ENCODE measurements at places on chromosomes 11 and 22.

DNA sequence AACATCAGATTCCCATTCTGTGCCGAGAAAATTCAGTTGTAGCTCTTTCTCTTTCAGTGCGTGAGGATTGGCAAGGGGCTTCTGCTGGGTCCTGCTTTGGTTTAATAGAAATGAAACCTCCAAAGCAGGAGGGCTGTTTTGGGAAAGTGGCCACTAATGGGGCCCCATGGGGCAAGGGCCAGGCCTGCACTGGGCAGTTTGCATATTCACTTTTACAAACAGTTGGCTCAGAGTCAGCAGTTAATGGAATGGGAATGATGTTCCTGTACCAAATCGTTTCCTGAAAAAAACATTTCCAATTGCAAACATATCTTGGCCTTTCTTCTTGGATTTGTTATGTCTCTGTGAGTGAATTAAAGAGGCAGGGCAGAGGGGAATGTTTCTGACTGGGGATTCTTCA lies 92.1 kb downstream of the PARVA start:
- no peak for DNase-seq

- DNase-seq = no peak
Observed at GRCh38 chr11:128463371-128463829, 124.0 kb downstream of the ETS1 start.

- no peak for DNase-seq
Observed at GRCh38 chr11:112355726-112356125, 95.1 kb upstream of the PLET1 start.

GRCh38 chr11:46326813-46327416 lies 20.3 kb upstream of the DGKZ start:
- DNase-seq = no peak

GRCh38 chr11:12723421-12724300 lies 49.4 kb downstream of the TEAD1 start:
- no peak for DNase-seq

- no peak for DNase-seq
Observed at GRCh38 chr11:3220521-3221407, 2.2 kb upstream of the MRGPRG start.

- no peak for DNase-seq
Observed at GRCh38 chr11:117823294-117823945, 1.1 kb downstream of the FXYD2 start.

GRCh38 chr11:105181100-105181499 lies 41.5 kb upstream of the CARD18 start:
- DNase-seq = no peak

GRCh38 chr22:42937164-42937843 lies 77.6 kb downstream of the PACSIN2 start:
- DNase-seq = peak; percentile 81

- DNase-seq = no peak
Observed at GRCh38 chr11:122765487-122766131, 72.7 kb upstream of the CRTAM start.

DNA sequence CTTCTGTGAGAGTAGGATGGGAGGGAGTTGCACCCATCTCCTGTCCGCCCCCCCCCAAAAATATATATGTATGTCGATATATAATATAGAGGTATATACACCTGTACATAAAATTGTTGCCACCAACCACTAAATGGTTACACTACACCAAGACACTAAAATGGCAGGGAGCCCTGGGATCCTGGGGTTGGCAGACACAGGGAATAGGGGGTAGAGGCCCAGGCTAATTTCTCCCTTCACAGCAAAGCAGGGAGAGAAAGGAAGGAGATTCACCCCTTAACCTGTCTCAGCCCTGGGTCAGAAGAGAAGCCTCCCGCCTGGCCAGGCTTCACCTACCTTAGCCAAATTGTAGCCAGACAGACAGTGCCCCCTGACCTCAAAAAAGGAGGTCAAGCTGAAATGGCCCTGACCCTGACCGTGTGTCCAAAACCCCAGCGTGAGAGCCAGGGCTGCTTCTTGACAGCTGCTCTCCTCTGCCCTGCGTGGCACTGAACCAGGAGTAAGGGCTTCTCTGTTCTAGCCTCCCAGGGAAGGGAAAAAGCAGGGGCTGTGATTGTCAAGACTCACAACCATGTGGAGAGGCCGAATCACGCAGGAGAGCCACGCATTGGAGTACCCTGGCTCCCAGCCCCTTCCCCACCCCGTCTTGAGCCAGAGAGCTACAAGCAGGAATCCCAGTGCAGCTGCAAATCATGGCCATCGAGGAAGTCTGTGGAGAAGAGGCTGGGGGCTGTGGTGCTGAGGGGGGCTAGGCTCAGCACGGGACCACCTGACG lies 40.5 kb downstream of the SGSM3 start:
- DNase-seq = no peak

DNA sequence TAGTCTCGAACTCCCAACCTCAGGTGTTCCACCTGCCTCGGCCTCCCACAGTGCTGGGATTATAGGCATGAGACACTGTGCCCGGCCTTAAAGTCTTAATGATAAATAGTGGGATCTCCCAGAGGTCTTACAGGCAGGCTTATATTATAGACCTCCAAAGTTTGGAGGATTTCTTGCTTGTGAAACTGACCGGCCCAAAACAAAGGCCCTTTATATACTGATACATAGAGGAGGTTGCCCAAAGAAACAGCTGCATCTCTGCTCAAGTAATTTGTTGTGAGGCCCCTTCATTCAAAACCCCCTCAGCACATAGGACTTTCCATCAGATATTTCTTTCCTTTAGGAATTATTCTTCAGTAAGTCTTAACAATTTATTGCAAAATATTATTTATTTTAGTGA lies 27.4 kb upstream of the RDX start:
- no peak for DNase-seq

DNA sequence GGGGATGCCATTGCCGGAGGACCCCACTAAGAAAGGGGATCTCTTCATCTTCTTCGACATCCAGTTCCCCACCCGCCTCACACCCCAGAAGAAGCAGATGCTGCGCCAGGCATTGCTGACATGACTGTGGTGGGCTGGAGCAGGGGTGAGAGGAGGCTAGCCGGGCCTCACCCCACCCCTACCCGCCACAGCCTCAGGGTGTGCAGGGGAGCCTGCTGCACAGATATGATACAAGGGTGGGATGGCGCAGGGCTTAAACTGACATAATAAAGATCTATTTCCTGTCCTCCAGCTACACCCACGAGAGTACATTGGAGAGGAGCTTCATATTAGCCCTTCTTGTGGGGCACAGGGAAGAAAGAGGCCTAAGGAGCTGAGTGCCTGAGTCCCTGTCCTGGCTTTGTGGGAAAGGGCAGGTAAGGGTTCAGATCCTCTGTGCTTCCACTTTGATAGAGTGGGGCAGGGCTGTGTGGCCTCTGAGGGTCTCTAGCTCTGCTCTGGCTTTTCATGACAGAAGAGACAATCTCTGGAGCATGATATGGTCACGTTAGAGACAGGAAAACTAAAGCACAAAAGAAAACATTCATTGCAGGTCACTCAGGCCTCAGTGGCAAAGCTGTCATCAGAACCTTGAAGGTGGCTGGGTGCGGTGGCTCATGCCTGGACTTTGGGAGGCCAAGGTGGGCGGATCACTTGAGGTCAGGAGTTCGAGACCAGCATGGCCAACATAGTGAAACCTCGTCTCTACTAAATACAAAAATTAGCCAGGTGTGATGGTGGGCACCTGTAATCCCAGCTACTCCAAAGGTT lies 12.4 kb downstream of the UCP2 start:
- no peak for DNase-seq

- DNase-seq = peak; percentile 56
Observed at GRCh38 chr11:95065336-95065735, 1.4 kb upstream of the SRSF8 start.

- DNase-seq = no peak
Observed at GRCh38 chr11:92253945-92254344, 29.3 kb downstream of the FAT3 start.

GRCh38 chr22:35591714-35592417 lies 25.3 kb downstream of the MB start:
- no peak for DNase-seq

DNA sequence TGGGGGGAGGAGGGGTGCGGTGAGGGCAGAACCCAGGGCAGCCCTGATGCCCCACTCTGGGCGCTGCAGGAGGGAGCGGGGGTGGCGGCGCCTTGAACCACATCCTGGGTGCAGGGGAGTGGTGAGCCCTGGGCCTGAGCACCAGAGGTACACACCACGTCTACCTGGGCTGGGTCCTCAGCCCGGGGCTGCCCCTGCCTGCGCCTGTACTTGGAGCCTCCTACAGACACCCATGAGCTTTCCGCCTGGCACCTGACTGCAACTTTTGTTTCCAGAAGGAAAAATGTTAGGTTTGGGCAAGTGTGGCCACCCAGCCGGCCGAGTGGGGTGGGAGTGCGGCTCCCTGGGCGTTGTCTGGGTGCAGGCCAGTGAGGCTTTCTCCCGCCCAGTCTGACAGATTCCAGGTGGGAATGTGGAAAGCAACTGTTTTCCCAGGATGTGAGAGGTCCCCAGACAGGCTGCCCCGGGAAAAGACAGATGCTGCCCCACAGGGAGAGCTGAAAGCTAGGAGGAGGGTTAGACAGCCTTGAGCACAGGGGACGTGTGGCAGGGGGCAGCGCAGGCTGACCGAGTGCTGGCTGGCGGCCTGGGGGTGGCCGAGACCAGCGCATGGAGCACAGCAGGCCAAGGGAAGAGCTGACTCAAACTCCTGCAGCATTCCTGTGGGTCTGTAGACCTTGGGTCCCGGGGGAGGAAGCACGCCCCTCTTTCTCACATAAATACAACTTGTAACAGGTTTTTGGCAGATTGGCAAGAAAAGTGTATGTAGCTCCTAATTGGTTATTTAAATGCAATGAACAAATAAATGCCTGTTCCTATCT lies 44.1 kb downstream of the GNB1L start:
- DNase-seq = peak; percentile 18

DNA sequence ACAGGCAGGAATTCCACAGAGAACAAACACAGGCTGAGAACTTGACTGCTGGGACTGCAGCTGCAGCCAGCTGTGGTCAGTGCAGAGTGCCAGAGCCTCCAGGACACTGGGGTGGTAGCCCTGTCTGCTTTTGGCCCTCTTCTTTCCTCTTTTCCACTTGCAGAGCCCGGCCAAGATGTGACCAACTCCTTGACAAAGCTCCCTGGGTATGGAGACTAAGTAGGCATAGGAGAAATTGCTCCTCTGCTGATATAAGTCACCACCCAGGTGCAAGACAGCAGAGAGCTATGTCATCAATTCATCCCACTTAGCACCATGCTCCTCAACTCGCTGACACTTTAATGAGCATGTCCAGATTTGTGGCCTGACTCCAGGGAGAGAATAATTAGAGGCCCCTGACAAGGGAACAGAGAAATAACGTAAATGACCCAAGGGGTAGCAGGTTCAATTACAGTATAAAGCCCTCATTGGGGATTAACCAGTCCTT lies 369.4 kb upstream of the B3GAT1 start:
- no peak for DNase-seq

DNA sequence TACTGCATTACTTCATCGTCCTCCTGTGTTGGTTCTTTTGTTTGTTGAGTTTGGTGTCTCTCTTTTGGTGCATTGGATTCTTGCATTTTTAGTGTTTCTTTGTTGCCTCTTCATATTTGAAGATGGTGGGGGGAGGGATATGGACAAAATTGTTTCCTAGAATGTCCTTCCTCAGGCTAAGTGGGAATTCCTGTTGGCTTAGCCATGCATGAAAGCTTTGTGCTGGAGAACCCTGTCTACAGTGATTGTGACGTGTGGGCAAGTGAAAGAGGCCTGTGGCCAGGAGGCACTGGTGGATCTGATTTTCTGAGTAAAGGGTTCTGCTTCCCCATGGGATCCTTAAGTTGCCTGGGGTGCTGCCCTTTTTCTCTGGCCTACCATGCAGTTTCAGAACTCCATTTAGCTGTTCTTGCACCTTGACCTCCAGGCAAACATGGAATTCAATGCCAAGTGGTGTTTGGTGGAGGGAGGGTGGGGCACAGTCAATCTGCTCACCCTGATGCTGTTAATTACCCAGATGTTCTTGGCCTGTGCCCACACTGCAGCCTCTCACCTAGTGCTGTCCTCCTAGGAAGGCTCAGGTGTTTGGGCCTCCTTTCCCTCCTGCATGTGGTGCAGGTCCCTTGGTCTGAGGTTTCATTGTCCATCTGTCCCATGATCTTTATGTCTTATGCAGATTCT lies 46.3 kb upstream of the SLC22A12 start:
- no peak for DNase-seq

GRCh38 chr11:111967649-111968048 lies 30.5 kb downstream of the DIXDC1 start:
- no peak for DNase-seq

- no peak for DNase-seq
Observed at GRCh38 chr11:121578251-121578976, 125.6 kb upstream of the SORL1-AS1 start.

DNA sequence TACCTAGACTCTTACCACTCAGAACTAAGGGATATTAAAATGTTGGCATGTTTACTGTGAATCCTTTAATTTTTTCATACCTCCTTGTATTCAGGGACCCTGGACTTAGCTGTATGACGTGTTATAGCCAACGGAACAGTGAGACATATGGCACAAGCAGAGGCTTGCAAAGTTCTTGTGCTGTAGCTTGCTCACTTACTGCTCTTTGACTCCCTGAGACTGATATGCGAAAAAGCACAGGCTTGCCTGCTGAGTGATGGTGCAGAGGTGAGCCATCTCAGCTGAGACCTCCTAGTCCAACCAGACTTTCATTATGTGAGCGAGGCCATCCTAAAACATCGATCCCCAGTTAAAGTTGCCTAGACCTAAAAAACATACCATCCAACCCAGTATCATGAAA lies 811.0 kb downstream of the METTL15 start:
- DNase-seq = no peak

- DNase-seq = no peak
Observed at GRCh38 chr11:85950317-85951048, 95.3 kb downstream of the CCDC83 start.

DNA sequence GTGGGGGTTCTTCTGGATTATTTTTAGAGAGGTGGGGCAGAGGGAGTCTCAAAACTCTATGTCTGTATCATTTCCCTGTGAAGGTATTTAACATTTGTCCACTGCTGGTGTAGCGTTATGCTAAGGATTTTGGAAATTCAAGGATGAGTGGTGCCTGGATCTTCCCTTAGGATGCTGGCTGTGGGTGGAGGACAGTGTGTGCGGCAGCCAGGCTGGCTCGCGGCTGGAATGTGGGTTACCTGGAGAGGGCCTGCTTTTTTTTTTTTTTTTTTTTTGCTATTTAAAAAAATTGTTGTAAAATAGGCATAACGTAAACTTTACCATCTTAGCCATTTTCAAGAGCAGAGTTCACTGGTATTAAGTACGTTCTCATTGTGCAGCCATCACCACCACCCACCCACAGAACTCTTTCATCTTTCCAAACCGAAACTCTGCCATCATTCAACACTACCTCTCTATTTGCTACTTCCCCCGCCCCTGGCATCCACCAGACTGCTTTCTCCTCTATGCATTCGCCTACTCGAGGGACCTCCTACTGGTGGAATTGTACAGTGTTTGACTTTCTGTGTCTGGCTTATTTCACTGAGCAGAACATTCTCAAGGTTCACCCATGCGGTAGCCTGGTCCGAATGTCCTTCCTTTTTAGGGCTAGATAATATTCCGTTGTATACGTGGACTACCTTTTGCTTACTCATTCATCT lies 67.1 kb downstream of the PARVB start:
- peak; percentile 29 for DNase-seq

- peak; percentile 56 for DNase-seq
Observed at GRCh38 chr11:8192016-8192895, 23.4 kb upstream of the RIC3 start.

Data from NCI-H2171 treated with DMSO at 0.1 percent for 48 hours (cell line).